CD8-positive, alpha-beta memory T cell (primary cell): ENCODE measurements at places on chromosomes 3 and 15. TPM values are rescaled to one million over a fixed set of nuclear protein-coding genes. Genes with fewer than 3 reads are reported as not detected.

DNA sequence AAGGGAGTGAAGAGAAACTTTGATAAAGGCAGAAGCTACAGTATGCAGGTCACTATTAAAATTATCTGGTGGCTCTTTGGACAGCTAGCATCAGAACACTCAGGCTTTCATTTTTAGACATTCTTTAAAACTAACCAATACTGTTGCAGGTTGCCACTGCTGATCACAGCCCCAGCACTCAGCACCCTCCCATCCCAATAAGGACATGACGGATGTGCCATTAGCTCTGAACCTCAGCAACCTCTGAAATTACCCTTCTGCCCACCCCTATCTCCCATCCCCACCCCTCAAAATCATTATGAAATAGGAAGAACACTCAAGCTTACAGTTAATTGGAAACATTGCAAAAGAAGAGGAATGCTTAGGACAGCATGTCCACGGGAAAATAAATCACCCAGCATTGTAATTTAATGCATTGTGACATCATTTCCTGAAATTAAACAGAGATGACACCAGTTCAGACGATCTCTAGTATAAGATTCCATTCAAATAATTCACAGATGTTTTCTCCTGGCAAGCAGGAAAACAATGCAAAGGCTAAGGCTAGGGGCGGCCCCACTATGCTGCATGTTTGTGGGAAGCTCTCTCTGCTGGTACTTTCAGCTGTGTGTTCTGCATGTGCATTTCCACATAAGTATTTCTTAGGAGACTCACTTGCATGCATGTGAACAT is 71.6 kb downstream of the MEIS2 start:
- no peak overlapping the region for H3K4me3 ChIP-seq
- H3K27me3 ChIP-seq, result no peaks in the 10 kb centered on the region
- H3K36me3 ChIP-seq, result no peaks in the 10 kb centered on the region
- H3K4me1 ChIP-seq, result no peaks in the 10 kb centered on the region

DNA sequence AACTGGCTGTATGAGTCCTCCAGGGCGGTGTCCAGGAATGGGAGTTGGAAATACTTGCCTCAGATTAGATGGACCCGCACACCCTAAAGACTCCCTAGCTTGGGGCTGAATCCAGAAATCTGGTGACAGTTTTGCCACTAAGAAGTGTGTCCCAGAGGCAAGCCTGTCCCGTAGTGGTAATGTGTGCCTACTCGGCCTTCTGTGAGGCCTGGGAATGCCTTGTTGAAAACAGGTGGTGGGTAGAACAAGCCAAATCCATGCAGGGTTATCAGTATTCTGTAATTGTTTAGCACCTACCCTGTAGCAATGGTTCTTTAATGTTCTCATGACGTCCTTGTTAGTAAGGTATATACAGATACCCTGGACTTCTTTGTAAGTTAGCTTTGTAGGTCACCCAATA is 1.6 kb downstream of the C3orf52 start:
- no peaks in the 10 kb centered on the region for H3K27me3 ChIP-seq
- H3K4me1 ChIP-seq, result peaks cover 13% of the 10 kb centered on the region
- no peak overlapping the region for H3K4me3 ChIP-seq
- no peaks in the 10 kb centered on the region for H3K36me3 ChIP-seq
- no peak overlapping the region for H3K27ac ChIP-seq
- DNase-seq, result no peak

GRCh38 chr3:114331007-114331406 is 37.2 kb downstream of the TIGIT start:
- no peak overlapping the region for H3K4me3 ChIP-seq
- H3K4me1 ChIP-seq, result peaks cover 27% of the 10 kb centered on the region
- no peaks in the 10 kb centered on the region for H3K36me3 ChIP-seq
- no peak overlapping the region for H3K27ac ChIP-seq

DNA sequence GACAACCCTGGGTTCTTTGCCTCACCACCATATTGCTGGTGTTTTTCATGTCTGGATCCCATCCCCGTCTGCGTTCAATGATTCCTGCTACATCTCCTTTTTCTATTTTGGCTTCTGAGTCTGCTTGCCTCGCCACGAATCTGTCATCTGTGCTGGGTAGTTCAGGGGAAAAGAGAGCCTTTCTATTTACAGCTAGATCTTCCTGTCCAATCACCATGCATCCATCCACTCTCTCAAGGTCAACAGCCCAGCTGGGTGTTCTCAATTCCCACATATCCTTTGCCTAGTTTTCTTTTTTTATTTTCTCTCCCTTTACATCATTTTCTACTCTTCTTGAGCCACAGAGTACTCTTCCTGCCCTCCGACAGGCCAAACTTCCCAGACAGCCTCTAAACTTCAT is 104.8 kb upstream of the RAD18 start:
- DNase-seq, result no peak
- no peak overlapping the region for H3K27ac ChIP-seq
- no peaks in the 10 kb centered on the region for H3K36me3 ChIP-seq
- H3K4me3 ChIP-seq, result no peak overlapping the region
- no peaks in the 10 kb centered on the region for H3K4me1 ChIP-seq

GRCh38 chr3:51712963-51713362 is 6.1 kb downstream of the GRM2 start:
- no peaks in the 10 kb centered on the region for H3K4me1 ChIP-seq
- no peak overlapping the region for H3K4me3 ChIP-seq
- DNase-seq, result no peak
- no peaks in the 10 kb centered on the region for H3K27me3 ChIP-seq
- H3K27ac ChIP-seq, result no peak overlapping the region

- no peaks in the 10 kb centered on the region for H3K27me3 ChIP-seq
- no peaks in the 10 kb centered on the region for H3K4me1 ChIP-seq
- H3K4me3 ChIP-seq, result no peak overlapping the region
- H3K27ac ChIP-seq, result no peak overlapping the region
- H3K36me3 ChIP-seq, result no peaks in the 10 kb centered on the region
- DNase-seq, result no peak
Measured at GRCh38 chr3:30399394-30400181, 206.8 kb upstream of the TGFBR2 start.

DNA sequence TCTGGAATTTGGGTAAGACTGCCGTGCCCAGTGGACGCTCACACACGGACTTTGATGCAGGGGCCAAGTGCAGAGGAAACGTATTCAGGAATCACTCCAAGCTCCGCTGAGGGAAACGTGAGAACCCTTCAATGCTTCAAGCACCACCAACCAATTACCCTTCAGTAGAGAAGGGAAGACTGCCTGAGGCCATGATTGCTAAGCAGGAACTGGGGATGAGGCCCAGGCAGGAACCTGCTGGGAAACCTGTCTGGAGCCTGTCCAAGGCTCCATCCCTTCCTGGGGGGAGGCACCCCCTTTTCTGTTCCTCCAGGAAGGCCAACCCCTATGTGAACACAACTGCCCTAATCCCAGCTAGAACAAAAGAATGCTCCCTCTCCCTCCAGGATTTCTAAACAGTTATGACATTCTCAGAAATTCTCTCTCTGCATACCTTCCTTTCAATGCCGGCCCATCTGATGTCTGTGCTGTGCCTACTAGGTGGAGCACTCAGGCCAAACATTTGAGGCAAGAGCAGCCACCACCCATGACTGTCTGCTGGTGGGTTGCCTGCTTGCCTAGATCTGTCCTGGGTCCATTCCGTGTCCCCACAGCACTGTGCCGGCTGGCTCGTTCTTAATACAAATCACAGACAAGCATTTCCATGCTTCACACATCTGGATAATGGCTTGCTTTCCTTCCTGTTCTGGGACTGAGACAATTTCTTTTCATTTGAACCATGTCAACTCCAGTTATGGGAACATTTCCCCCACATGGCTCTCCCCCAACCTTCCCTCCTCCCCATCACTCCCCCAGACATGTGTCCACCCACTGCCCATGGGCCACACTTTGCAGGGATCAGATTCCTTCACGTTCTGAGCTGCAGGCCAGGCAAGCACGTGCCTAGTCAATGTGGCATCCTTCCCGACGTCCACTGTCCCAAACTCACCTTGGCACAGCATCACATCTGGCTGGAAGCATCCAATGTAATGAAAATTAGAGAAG is 149.4 kb downstream of the ADAMTS17 start:
- DNase-seq, result no peak
- no peaks in the 10 kb centered on the region for H3K4me1 ChIP-seq
- no peak overlapping the region for H3K27ac ChIP-seq
- H3K4me3 ChIP-seq, result no peak overlapping the region

DNA sequence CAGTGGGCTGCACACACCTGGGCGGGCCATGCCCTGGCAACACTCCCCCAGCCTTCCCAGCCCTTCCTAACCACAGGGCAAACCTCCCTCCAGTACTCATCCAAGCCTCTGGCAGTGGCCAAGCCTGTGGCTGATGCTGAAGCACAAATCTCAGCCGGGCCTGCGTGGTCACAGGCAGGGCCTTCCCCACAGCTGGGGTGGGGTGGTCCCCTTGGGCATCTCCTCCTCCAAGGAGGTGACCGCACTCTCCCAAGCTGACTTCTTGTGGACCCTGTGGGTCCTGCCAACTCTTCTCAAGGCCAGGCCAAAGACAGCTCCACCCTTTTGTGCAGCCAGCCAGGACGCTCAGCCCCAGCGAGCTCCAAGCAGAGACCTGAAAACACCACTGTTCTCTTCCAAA is 21.4 kb downstream of the GRAMD2A start:
- no peak for DNase-seq
- no peak overlapping the region for H3K4me3 ChIP-seq
- H3K36me3 ChIP-seq, result no peaks in the 10 kb centered on the region

DNA sequence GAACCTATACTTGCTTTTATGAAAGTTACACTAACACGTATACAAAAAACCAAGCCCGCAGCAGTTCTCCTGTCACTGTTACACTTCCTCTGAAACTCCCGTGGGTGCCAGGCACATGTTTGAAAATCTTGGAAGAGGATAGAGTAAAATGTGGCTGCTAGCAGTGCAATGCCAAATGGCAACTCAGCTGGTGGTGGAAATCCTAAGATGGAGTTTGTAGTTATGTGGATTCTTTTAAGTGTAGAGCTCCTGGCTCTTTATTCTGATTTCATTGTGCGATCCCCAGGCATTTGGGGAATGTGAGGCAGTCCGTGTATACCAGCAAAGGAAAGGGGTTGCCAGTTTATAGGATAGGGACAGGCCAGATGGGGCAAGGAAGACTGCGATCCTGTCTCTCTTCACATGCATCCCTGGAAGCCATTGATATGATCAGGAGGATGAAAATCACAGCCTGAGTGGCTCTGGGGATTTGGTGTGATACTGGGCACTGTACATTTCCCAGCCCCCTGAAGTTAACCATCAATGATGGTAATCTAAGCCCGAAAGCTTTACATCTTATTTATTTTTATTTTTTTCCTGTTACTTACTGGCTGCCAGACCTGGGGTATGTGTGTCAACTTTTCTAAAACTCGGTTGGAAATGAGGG is 1.1 kb downstream of the STAC start:
- no peak for DNase-seq
- no peak overlapping the region for H3K27ac ChIP-seq
- no peaks in the 10 kb centered on the region for H3K4me1 ChIP-seq
- no peaks in the 10 kb centered on the region for H3K36me3 ChIP-seq
- no peak overlapping the region for H3K4me3 ChIP-seq

DNA sequence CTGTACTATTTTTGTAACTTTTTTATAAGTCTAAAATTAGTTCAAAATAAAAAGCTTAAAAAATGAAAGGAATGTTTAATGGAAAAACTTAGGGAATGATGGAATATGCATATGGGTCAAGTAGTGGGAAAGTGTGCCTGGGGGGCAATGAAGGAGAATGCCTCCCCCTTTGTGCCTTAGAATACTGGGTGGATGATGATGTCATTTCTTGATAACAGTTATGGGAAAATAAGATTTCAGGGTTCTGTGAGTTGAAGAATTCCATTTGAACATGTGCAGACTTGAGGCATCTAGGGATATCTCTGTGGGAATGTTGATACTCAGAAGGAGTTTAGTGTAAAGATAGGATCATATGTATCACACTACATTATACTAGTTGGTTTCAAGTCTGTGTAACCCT is 13.8 kb downstream of the WDR93 start:
- no peaks in the 10 kb centered on the region for H3K36me3 ChIP-seq
- H3K27ac ChIP-seq, result no peak overlapping the region
- no peak overlapping the region for H3K4me3 ChIP-seq

- no peak overlapping the region for H3K4me3 ChIP-seq
- H3K27ac ChIP-seq, result no peak overlapping the region
- no peaks in the 10 kb centered on the region for H3K36me3 ChIP-seq
Measured at GRCh38 chr3:51382076-51382745, 2.9 kb upstream of the MANF start.

DNA sequence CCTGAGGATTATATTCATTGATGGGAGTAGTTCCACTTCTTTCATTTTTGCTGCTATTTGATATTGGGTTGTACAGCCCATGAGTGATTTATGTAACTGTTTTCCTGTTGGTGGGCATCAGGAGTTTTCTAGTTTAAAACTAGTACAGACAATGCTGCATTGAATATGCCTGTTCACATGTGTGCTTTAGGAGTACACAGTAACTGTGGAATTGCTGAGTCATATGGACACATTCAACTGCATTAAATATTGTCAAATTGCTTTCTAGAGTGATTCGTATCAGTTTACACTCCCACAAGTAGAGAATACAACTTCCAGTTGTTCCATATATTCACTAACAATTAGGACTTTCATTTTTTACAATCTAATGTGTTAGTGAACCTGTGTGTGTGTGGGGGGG is 59.8 kb upstream of the THSD4 start:
- H3K27me3 ChIP-seq, result no peaks in the 10 kb centered on the region
- DNase-seq, result no peak
- no peaks in the 10 kb centered on the region for H3K36me3 ChIP-seq
- no peaks in the 10 kb centered on the region for H3K4me1 ChIP-seq
- H3K27ac ChIP-seq, result no peak overlapping the region

- H3K4me1 ChIP-seq, result no peaks in the 10 kb centered on the region
- no peaks in the 10 kb centered on the region for H3K27me3 ChIP-seq
- no peak for DNase-seq
- no peak overlapping the region for H3K4me3 ChIP-seq
- no peak overlapping the region for H3K27ac ChIP-seq
Measured at GRCh38 chr3:195595785-195596531, 12.2 kb upstream of the APOD start.

The CCR1 gene
- total RNA-seq, result 1.8 TPM

The TEX55 gene
- total RNA-seq, result not detected

The RBP2 gene
- total RNA-seq, result not detected

The LNP1 gene
- 1.6 TPM for total RNA-seq

The PRTG gene
- not detected for total RNA-seq

The PP2D1 gene
- total RNA-seq, result not detected

The GPR149 gene
- total RNA-seq, result not detected

The RGMA gene
- total RNA-seq, result 0.20 TPM

The SOX2 gene
- not detected for total RNA-seq

The FSTL1 gene
- total RNA-seq, result 0.09 TPM

The INTS14 gene
- total RNA-seq, result 62.0 TPM
